ENCODE measurements at places on chromosomes 1 and 21.
A peak's percentile ranks its signal among the peaks of the same experiment; 100 is the strongest.

DNA sequence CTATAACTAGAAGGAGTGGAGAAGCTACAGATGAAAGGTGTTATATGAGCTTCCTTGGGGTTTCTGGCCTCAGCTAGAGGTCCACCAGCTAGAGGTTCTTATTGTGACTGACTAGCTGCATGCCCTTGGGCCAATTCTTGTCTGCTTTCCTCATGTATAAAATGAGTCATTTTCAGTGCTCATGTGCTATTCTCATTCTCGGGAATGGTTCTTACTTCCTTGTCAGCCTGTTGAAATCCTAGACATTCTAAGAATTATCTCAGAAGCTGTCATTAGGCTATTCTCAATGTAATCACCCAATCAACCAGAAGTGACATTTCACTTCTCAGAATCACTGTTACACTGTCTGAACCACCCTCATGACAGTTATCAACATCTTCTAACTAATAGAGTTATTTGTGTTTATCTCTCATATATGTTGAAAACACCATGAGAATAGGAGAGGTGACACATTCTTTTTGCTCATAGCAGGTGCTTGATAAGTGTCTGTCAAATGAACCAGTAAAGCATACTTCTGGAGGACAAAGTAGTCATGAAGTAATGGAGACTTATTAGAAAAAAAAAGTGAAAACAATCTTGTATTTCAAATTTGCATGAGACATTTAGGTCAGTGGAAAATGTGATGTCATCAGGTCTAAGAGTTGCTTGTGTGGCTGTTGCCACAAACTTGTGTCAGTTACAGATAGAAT is 122.8 kb upstream of the IVNS1ABP start:
- DNase-seq = peak; percentile 72

- no peak for DNase-seq
Measured at GRCh38 chr1:91697861-91698260, 188.1 kb downstream of the TGFBR3 start.

DNA sequence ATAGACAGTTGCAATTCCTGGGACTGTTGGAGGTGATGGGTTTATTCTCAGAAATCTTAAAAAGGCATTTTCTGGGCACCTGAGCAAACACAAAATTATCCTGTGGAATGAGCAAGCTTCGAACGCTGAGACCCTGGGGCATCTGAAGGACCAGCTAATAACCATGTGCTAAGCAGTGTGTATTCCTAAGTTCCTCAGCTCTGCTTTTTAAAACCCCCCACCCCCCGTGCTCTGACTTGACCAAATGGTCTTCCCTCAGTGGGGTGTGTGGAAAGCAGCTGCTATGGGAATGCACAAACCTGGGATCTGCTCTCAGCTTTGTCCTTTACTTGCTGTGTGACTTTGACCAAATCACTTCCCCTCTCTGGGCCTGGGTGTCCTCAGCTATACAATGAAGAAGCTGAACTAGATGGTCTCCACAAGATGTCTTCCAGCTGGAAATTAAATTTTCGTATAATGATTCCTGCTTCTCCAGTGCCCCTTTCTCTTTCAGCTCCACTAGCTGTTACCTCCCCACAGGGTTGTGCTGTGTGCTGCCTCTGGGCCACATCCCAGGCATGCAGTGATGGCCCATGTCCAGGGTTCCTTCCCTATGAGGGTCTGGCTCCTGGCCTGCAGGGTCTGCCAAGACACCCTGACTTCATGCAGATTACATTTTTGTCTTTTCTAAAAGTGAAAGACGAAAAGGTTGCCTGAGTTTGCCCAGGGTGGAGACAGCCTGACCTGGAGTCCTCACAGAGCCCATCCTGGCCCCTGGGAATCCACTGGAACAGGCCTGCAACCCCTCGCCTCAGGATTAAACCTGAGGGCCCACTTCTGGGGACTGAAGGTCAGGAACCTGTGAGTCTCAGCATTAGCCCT is 14.9 kb upstream of the CD247 start:
- DNase-seq = no peak

DNA sequence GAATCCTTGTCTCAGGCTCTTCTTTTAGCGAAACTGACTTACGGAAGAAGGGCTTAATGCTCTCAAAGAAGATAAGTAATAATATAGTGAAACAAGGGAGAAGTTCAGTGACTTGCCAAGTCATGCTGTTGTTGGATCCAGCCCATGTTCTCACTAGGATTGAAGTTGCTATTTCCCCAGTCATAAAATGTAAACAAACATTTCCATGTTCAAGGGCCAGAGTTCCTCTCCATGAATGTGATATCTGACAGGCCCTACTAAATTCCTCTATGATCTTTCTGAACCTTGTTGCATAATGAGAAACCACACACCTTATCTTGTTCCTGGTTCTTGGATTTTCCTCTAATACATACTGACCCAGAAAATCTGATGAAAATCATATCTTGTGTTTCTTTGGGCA is 876.5 kb upstream of the B3GALT2 start:
- no peak for DNase-seq

- peak; percentile 63 for DNase-seq
Measured at GRCh38 chr1:226643177-226643576, 94.6 kb downstream of the STUM start.

DNA sequence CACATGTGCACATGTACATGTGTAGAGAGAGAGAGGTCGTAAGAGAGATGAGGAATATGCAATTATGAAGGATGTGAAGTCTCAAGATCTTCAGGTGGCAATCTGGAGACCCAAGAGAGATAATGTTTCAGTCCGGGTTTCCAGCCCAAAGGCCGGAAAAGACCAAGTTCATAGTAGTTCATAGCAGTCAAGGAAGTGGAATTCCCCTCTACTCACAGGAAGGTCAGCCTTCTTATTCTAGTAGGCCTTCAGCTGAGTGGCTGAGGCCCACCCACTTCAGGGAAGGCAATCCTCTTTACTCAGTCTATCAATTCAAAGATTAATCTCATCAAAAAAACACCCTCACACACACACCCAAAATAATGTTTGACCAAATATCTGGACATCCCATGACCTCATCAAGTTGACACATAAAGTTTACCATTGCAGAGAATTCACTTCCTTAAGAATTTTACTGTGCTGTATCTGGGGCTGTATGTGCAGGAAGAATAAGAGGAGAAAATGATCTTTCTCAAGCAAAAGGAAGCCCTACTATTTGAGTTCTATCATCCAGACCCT is 114.6 kb downstream of the TNFSF18 start:
- DNase-seq = no peak

DNA sequence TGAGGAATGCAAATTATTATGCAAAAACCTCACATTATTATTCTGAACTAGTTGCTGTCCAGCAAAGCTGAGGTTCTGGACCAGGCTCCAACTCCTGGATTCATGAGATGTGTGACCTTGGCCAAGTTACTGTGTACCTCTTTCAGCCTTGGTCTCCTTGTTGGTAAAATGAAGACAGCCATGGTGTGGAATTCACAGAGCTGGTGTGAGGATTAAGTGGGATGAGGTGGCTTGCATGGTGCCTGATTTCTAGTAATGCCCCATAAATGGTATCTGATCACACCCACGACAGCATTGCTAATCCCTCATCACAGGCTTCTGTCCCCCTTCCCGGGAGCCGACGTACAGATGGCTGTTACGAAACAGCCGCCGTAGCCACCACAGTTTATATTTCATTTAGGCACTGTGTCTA is 59.6 kb downstream of the PGBD5 start:
- no peak for DNase-seq

- no peak for DNase-seq
Measured at GRCh38 chr1:99465176-99465900, 180.6 kb upstream of the PALMD start.

GRCh38 chr1:16092923-16093511 is 19.6 kb upstream of the FAM131C start:
- DNase-seq = no peak

DNA sequence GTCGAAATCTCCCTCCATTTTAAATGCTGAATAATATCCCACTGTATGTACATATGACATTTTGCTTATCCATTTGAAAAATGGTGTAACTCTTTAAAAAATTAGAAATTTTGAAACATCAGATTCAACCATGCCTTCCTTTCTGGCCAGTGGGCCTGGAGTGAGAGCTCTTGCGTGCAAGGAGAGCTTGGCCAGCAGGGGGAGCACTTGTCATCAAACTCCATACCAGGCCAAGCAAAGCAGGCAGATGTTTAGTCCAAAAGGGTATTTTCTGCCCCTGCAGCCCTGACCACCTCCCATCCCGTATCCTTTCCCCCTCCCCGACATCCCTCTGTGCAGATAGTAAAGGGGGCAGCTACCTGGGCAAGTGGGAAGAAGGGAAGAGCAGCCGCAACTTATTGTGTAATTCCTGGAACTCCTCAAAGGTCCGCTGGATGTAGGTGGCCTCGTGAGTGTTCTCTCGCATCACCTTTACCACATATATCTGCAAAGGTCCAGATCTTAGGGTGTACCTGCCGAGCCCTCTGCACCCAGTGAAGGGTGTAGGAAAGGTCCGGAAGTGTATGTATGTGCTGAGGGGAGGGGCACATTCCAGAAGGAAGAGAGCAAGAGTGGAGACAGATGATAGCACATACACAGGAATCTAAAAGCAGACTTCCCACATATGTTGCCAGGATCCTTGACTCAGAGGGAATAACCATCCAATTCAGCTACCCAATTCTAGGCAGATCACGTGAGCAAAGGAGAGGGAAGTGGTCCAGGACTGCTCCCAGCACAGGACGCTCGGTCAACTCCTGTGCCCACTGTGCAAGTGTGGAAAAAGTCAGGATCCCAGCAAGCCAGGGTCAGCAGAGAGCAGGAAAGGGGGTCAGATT is 19.9 kb upstream of the PPP1R15B start:
- peak; percentile 80 for DNase-seq

GRCh38 chr1:19429611-19430010 is 55.7 kb downstream of the CAPZB start:
- DNase-seq = no peak

- no peak for DNase-seq
Measured at GRCh38 chr1:192277635-192278034, 39.2 kb upstream of the RGS21 start.

GRCh38 chr1:192763756-192764155 is 45.1 kb upstream of the RGS2 start:
- DNase-seq = no peak

DNA sequence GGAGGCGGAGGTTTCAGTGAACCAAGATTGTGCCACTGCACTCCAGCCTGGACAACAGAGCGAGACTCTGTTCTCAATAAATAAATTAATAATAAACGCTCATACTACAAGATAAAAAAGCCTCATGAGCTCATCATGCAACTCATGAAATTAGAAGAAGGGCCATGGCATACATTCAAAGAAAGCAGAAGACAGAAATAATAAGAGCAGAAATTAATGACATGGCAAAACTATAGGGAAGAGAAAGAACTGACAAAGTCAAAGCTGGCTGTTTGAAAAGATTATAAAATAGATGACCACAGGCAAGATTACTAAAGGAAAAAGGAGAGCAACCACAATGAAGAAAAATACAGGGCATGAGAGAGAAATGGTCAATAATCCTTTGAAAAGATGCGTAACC is 14.7 kb upstream of the FUCA1 start:
- no peak for DNase-seq

DNA sequence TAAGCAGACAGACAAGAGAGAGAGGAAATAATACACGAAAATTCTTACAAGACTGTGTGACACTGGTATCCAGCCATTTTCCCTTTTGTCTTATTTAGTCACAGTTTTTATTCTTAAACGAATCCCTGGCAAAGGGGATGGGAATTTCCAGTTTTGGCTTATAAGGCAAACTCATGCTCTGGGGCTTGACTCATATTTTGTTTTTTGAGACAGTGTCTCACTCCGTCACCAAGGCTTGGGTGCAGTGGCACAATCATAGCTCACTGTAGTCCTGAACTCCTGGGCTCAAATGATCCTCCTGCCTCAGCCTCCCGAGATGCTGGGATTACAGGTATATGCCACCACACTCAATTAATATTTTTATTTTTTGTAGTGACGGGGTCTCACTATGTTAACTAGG is 31.9 kb downstream of the PTGER3 start:
- no peak for DNase-seq

DNA sequence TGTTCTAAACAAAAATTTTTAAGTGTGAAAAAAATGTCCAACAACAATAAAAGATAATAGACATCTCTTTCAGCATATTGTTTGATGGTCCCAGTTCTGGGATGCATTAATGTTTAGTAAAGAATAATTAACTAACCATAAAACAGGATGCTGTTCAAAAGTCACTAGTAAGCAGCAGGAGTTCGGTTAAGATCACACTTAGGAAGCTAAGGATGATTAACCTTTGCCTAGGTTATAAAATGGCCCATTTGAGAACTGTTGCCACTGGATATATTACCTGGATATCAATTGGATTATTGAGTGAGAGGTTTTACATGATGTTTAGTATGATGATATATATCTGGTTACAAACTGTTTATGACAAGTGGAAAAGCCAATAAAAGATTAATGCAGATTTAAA is 171.7 kb downstream of the ATG4C start:
- DNase-seq = no peak

DNA sequence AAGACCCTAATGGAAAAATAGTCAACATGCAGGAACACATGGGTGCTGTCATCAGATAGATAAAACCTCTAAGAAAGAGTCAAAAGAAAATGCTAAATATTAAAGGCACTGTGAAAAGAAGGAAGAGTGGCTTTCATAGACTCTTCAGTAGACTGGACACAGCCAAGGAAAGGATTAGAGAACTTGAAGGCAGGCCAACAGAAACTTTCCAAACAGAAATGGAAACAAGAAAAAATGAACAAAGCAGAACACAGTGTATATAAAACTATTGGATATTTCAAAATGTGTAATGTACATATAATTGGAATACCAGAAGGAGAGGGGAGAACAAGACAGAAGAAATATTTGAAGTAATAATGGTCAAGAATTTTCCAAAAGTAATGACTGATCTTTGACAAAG is 431.9 kb downstream of the MATN1 start:
- no peak for DNase-seq

DNA sequence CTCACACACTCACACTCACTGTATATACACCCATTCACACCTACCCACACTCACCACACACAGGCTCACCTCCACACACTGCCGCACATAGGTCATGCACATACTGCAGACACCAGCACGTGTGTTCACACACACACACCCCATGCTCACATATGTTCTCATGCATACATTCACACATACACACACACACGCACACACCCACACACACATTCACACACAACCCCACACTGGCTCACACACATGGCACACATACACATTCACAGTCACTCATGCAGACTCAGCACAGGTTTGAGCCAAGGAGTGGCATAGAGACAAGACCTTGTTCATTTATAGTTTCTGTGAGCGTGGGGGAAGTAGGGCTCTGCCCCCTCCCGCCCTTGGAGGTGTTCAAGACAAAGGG is 41.1 kb upstream of the SLC30A1 start:
- no peak for DNase-seq

- peak; percentile 33 for DNase-seq
Measured at GRCh38 chr1:84301004-84301784, at the start of gene SAMD13. SAMD13 (plus strand) TSS chr1:84301708; CDS start chr1:84303235, 1,527 bp downstream.

GRCh38 chr1:85992791-85993190 is 163.8 kb downstream of the COL24A1 start:
- DNase-seq = no peak

GRCh38 chr1:109749221-109749620 is 8.4 kb upstream of the GSTM3 start:
- DNase-seq = no peak

GRCh38 chr1:67958472-67958871 is 92.0 kb downstream of the DIRAS3 start:
- no peak for DNase-seq

All from activated CD4-positive, alpha-beta T cell treated with anti-CD3 and anti-CD28 coated beads, Interleukin-2, Interleukin-4, amounts not matched to agents 100 ng/mL and 50 ng/mL, durations not matched to agents 16 hours and 8 hours (primary cell).